Stimulated activated CD4-positive, alpha-beta T cell treated with anti-CD3 and anti-CD28 coated beads, Interleukin-12 subunit alpha, Interleukin-12 subunit beta, amount 100 ng/mL, for 24 hours (primary cell): ENCODE measurements at places on chromosomes 1 and 21.

DNA sequence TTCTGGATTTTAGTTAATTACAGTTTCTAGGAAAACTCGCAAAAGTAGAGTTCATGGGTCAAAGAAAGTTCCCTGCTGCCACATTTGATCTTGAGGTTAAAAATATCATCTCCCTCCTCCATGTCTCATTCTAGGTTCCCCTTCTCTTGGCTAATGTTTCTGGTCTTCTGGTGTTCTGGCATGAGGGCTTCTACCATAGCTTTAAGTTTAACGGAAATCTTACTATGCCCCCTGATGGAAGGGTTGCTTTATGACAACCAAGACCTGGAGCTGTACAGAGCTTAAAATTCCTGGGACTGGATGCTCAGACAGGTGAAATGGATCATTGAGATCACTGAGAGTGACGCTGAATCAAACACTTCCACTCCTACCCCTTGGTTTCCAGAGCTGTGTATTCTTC, 1881.7 kb downstream of the MRPL39 start:
- no peak for DNase-seq

GRCh38 chr1:92410706-92411105, 76.0 kb downstream of the GFI1 start:
- DNase-seq: no peak

GRCh38 chr1:2891923-2892448, 90.5 kb upstream of the TTC34 start:
- no peak for DNase-seq

- peak; percentile 5 for DNase-seq
Observed at GRCh38 chr1:200751717-200752116, 13.0 kb downstream of the CAMSAP2 start.

GRCh38 chr1:15345705-15346345, 63.9 kb upstream of the EFHD2 start:
- peak; percentile 40 for DNase-seq

GRCh38 chr21:45454926-45455673, 50.1 kb downstream of the COL18A1 start:
- no peak for DNase-seq

GRCh38 chr1:39654291-39654690, 14.8 kb upstream of the HEYL start:
- no peak for DNase-seq
